ENCODE measurements at places on chromosomes 13 and 19.

- DNase-seq = no peak
Measured at GRCh38 chr13:112972867-112973576, 4.0 kb downstream of the MCF2L start.

- no peak for DNase-seq
Measured at GRCh38 chr13:26677156-26677555, 83.4 kb downstream of the GPR12 start.

- DNase-seq = no peak
Measured at GRCh38 chr19:21751384-21751783, 16.0 kb downstream of the ZNF100 start.

DNA sequence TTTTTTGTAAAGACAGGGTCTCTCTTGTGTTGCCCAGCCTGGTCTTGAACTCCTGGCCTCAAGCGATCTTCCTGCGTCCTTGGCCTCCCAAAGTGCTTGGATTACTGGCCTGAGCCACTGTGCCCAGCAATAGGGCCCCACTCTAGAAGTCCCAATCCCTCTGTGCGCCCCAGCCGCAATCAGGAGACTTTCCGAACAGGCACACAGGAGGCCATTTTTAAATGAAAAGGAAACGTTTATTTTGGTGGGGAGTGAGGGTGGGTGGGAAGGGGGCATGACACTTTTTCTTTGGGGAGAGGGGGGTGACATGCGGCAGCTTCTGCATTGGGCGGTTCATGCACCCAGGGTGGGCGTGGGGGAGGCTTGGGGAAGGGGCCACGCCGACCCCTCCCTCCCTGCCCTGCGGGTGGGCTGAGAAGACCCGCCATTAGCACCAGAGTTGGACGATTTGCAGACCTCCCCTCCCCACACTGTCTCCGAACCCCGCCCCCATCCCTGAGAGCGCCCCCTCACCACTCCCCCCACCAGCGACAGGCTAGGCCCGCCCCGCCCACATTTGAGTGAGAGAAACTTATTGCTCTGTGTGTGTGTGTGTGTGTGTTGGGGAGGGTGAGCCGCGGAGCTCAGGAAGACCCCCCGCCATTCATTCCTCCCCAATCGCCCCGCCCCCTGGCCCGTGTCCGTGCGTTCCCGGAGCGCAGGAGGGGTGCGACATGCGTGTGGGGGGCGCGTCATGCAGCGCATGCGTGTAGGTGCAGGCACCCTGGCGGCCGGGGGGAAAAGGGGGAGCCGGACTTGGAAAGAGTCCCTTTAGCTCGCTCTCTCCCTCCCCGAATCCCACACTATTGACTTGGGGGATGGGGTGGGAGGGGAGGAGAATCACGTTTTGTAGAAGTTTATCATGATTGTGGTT, 17.2 kb downstream of the KCNC3 start:
- DNase-seq = no peak

DNA sequence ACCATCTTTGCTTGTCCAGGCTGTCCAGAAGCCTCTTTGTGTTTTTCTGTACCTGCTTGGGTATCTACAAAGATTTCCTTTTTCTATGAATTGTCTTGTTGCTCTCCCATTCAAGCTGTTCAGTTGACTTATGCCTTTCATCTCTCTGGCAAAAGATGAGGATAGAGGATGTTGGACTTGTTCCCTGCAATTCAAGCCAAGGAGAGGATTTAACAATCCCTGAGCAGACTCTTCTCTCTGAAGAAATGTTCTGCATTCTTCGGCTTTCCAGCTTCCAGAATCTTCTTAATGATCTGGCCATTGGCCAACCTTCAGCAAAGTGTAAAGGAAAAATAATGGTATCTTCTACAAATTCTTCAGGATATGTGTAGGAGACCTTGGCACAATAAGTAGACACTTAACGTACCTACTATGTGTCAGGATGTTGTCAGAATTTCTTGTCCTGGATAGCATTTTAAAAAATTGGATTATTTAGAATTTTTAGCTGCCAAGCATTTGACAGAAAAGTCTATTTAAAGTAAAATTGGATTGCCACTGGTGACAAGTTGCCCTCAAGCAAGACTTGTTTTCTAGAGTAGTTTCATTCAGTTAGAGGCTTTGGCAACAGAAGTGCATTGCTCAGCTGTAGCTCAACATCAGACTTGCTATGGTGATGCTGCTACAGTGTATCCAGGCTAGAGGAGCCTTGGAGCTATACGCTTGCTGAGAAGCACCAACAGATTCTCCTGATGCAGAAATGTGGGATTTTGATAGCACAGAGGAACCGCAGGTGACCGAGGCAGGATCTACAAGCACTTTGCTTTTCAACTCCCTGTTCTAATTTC, 455.7 kb downstream of the SUCLA2 start:
- no peak for DNase-seq

GRCh38 chr13:110115591-110115990, 191.4 kb downstream of the COL4A1 start:
- no peak for DNase-seq

GRCh38 chr13:83798731-83799130, 83.5 kb downstream of the SLITRK1 start:
- no peak for DNase-seq

GRCh38 chr13:66534561-66534960, 695.6 kb downstream of the PCDH9 start:
- DNase-seq = no peak

DNA sequence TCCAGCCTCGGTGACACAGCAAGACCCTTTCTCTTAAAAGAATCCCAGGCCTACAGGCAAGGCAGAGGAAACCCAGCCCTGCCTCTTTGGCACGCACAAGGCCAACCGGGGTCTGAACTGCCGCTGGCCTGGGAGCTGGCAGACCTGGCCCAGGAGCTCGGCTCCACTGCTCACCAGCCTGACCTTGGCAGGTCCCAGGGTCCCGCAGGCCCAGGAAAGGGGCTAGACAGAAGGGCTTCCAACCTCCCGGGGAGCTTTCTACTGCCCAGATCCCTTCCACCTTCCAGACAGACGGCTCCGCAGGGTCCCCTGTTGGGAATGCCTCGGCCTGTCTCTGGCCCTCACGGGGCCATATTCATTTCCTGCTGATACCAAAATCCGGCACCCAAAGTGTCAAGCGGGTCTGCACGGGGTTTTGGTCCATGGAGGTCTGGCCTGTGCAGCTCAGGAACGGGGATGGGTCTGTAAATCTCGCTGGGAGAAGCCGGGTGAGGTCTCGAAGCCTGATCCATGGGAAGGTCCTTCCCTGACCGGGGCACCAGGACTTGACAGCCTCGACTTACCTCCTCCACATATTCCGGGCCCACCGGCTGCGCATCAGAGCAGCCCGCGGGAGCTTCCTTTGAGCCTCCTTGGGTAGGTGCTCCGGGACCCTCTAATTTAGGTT, 36.6 kb upstream of the MATK start:
- no peak for DNase-seq

DNA sequence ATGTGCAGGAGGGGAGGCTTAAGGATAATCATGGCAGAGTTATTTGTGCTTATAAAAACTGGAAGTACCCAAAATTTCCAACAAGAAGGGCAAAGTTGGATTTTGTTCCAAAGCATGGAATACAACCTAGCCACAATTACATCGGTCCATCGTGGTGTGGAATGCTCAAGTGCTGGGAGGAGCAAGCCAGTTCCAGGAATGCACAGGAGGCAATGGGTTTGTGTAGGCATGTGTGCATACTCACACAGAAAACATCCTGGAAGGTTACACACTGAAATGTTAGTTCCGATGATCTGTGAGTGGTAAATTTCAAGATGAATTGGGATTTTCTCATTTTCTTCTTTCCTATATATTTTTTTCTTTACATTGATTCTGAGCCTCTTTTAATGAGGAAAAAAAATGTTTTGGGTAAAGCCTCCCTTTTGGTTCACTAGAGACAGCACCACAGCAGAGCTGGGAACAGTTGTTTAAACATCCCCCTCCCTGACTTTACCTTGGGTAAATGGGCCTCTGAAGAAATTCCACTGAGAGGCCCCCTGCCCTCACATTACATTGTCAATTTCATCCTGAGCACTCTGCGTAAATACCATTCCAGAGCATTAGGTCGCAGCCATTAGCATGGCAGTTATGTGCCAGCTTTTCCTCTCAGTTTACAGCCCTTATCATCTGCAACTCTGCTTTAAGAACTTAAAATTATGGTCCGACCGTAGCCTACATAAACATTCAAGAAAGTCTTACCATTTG, 122.0 kb downstream of the UQCRFS1 start:
- no peak for DNase-seq

- peak; percentile 46 for DNase-seq
Measured at GRCh38 chr19:16135430-16136127, 7.9 kb upstream of the HSH2D start.

DNA sequence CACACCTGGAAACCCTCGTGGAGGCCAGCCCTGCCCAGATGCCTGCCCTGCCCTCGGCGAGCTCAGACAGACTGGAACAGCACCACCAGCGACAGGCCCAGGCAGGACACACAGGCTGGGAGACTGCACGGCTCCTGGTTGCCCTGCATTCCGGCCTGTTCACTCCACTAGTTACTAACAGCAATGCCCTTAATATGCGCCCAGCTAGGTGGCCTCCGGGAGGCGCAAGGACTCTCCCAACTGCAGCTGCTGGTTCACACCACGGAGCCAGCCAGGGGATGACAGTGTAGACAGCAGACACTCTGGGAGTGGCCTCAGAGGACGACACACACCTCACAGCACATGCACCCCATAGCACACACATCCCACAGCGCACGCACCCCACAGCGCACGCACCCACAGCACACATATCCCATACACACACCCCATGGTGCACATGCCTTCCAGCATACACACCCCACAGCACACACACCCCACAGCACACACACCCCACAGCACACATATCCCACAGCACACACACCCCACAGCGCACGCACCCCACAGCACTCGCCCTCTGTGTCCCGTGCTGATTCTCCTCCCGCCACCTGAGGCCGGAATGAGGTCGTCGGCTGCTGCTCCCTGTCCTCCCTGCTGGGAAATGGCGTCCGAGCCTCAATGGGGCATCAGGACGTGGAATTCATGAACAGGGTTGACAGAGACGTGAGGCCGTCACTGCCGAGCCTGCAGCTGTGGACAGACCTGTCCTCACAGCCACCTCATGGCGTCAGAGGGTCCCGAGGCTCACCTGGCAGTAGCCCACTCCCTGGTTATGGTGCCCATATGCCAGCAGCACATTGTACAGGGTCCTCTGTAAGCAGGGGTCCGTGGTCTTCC, 13.6 kb downstream of the GRTP1 start:
- no peak for DNase-seq
